ENCODE measurements at places on chromosomes 12 and 14.

DNA sequence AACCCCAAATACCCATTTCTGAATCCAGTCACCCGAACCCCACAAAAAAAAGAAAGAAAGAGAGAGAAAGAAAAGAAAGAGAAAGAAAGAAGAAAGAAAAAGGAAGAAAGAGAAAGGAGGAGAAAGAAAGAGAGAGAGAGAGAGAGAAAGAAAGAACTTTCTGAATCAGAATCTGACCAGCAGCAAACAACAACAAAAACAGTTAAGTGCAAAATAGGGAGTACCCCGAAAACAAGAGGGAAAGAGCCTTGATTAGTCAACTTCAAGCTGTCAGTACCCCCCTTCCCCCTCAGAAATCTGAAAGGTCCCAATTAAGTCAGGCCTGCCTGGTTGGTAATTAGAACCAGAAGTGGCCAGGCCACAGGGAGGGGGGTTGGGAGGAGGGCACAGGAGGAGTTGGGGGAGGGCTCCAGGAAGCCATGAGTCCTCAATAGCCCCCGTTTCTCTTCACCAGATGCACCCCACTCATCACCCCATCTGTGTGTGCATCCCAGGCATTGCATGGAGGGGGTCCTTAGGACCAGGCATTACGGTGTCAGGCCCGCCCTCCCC lies 9.8 kb downstream of the RARG start:
- no peak for DNase-seq

DNA sequence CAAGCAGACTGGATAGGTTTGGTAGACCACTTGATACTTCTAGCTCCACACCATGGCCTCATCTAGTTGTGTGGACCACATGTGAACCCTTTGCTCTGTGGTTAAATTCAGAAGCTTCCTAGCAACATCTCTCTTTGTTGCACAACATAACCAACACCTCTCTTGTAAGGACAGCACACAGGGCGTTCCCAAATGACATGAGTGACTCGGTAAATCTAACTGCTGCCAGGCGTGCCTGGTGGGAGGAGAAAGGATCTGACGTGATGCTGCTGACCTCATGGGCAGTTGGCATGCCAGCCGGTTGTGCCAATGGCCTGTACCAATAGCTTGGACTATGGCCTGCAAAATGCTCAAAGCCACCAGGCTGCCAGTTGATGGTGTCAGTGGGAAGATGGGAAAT lies 93.8 kb downstream of the CPSF2 start:
- no peak for DNase-seq

GRCh38 chr14:58978343-58978742 lies 210.1 kb upstream of the DAAM1 start:
- DNase-seq = no peak

DNA sequence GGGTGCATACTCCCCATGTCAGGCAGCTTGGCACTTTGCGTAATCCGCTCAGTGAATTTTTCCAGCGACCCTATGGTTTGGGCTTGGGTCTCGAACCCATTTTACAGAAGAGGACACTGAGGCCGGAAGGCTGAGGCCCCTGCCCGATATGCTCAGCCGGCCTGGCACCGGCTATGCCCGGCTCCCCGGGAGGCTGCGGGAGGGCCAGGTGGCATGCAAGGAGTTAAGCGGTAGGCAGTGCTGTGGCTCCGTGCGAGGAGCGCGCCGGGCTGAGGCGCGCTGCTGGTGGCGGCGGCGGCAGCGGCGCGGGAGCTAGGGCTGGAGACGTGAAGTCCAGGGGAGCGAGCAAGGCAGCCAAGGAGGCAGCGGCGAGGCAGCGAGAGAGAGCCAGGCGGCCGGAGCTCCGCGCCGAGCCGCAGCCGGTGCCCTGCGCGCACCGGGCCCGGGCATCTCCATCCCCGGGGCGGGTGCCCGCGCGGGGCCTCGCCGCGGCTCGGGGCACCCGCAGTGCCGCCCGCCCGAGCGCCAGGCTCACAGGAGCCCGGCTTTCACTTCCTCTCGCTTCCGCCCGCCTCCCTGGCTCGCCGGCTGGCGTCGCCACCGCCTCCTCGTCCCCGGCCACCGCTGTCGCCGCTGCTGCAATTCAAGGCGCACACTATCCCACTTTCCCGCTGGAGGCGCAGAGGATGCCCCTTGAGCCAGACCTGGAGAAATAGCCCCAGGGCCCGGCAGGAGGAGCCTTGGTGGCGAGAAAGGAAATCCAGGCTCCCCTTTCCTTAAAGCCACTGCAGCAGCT lies at the start of gene WSCD2:
Gene WSCD2, plus strand, starts transcription at position 272 of the 796 bp plus-strand sequence. CDS start 66,545 bp downstream, outside the sequence.
- DNase-seq = no peak

GRCh38 chr14:46432516-46432915 lies 219.1 kb downstream of the RPL10L start:
- DNase-seq = no peak

- DNase-seq = peak; percentile 33
These were observed 5.1 kb downstream of the RTL1 start for GRCh38 chr14:100898465-100898864.

DNA sequence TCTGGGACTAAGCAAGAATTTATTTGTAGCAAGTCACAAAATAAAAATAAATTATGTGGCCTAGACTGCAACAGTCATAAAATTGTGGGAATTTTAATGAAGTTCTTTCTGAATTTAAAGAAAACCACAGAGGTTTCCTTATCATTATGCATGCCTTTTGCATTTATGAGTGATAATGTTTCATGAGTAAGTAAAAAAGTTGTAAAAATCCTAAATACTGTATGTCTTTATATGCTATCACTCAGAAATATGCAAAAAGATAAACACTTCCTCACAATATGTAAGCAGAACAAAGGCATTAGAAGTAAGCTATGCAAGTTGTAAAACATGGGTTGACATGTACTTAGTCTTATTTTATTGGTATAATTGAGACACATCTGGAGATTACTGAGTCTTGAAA lies 239.4 kb upstream of the PDE3A start:
- DNase-seq = no peak

DNA sequence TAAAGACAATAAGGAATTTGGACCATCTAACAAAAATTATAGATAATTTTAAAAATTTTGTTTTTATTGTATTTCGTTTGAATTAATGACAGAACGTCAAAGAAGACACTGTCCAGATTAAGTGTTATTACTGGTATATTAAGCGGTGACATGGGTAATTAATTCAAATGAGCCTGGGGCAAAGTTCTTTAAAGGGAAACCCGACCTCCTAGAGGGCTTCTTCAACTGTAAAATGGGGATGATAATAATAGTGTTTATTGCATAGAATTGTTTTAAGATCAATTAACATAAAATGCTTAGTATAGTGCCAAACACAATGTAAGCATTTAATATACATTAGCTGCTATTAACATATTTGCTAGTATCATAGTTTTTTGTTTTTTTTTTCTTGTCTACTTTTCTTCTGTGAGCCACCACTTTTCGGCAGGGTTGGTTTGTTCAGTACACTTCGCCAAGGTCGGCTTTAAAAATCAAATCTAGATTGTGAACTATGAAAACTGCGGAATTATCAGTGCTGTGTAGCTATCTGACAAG lies 514 bp upstream of the LARP4 start:
- DNase-seq = no peak

DNA sequence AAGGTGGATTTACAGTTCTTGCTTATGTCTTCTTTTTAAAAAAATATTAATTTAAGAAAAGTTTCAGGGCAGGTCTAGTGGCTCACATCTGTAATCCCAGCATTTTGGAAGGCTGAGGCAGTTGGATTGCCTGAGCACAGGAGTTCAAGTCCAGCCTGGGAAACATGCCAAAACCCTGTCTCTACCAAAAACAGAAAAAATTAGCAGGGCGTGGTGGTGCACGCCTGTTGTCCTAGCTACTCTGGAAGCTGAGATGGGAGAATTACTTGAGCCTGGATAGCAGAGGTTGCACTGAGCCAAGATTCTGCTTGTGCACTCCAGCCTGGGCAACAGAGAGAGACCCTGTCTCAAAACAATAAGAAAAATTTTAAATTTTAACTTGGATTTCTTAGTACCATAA lies 5.4 kb upstream of the TAS2R46 start:
- DNase-seq = no peak

Data from cardiac septum (tissue), 1 donor.